ENCODE measurements at places on chromosomes 2 and 18.

GRCh38 chr18:31825772-31826171 is 65.1 kb upstream of the SLC25A52 start:
- DNase-seq, result no peak

- no peak for DNase-seq
Measured at GRCh38 chr18:45602926-45603325, 12.3 kb upstream of the SLC14A2 start.

DNA sequence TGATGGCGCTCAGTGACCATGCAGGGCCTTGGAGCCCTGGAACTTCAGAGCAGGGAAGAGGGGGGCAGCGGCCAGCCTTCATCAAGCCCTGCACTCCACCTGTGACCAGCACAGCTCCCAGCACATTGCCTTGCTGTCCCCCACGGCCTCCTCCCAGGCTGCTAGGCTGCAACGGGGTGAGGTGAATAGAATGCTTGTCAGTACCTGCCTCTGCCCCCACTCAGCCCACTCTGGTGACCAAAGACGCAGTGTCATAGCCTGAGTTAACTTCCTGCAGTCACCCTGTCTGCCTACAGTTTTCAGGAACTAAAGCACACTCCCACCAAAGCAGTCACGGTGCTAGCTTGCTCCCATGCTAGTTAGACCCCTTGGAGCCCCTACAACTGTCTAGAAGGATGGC is 72.1 kb downstream of the STPG4 start:
- no peak for DNase-seq

DNA sequence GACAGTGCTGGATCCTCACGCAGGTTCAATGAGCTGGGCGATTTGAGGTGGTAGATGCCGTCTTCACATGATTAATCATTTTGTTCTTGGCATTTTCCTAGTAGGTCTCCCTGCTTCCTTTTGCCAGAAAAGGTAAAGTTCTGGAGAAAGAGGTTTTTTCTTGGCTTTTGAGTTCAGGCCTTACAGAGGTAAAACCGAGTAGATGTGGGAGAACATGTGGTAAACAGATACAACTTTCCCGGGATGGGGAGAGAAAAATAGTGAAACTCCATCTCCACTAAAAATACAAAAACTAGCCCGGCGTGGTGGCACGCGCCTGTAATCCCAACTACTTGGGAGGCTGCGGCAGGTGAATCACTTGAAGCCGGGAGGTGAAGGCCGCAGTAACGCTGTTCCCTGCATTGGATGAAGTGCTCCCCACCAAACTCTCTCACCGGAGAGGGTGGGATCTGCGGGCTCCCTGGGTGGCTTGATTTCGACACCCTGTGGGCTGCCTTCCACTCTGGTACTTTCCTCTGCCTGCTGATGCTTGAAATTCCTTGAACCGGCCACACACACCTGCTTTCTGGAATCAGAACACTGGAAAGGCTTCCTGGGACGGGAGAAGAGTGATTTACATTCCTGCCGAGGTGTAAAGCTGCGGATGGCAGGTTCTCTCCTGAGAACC is 88.8 kb downstream of the ACTR3 start:
- DNase-seq, result no peak

- DNase-seq, result no peak
Measured at GRCh38 chr2:215765729-215766360, 247.5 kb downstream of the MREG start.

DNA sequence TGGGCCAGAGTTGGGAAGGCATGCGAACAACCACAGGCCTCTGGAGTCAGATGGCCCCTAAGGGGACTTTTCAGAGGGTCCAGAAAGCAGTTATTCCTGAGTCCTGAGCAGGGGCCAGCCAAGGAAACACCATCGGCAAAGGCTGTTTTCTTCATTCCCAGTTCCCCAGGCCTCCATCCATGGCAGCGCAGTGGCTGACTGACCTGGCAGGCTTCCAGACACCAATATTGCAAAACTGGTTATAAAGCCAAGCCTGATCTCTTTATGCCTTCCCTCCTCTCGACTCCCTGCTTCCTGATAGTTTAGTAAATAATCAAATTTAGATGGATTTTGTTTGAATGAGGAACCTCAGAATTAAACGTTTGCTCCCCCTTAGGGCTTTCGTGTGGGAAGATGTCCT is 133.4 kb upstream of the ITGA6 start:
- DNase-seq, result no peak

GRCh38 chr2:150571121-150571520 is 83.7 kb upstream of the RND3 start:
- DNase-seq, result no peak
